ENCODE measurements at places on chromosomes 6 and 20.
A peak's percentile ranks its signal among the peaks of the same experiment; 100 is the strongest.

DNA sequence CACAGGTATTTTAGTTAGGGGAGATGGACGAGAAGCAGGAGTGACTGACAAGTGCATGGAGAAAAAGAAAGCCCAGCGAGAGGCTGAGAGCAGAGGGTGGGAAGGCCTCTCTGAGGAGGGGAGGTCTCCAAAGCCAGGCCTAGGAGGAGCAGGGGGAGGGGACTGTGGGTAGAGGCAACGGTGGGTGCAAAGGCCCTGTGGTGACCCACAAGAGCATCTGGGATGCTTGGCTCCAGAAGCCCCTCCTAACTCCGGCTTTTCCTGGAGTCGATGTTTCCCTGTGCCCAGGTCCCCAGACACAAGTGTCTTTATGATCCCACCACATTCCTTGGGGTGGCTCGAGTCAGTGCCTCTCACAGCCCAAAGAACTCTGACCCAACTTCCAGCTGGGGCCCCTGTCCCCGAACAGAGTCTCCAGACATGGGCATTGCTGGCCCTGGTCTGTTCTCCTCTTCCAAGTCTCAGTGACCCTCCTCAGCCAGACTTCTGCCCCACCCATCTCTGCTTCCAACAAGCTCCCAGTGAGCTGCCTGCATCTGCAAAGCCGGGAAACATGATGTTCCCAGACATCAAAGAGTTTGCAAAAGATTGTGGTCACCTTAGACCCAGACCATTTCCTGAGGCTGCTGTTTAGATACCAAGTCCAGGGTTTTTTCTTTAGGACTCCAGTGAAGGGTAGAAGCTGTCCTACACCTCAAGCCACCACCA, 11.1 kb upstream of the BMP7 start:
- no peak for DNase-seq

DNA sequence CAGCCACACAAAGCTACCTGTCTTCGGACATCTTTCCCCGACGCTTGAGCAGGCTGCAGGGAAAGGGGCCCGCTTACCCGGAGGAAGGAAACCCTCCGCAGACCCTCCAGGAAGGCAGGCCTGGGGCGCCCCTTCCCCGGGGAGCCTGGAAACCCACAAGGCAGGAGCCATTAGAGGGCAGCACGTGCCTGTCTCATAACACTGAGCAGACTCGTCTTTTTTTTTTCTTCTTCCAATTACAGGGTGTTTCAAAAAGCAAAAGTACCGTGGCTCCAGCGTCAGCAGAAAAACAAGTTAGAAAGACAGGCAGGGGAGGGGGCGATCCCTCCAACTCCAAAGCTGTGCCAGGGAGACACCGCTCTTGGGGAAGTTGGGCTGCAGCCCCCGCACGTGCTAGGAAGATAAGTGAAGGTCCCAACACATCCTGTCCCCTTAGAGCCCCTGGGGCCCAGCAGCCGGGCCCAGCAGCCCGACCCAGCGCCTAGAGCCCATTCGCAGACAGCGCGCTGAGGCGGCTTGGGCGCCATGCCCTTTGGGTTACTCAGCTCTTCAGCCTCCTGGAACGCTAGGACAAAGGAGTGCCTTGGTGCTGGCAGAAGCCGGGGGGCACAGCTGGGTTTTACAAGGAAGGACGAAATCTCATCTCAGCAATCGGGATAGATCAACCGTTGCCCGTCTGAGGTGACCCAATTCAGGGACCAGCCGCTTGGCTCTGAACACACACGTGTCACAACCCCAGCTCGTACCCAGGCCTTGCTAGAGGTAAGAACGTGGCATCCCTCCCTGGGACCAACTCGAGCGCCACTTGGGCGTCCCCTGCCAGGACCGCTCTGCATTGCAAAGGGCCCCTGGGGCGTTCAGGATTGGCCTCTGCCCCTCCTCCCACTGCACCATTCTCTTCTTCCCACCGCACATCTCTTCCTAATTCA, 136.3 kb downstream of the LY86 start:
- DNase-seq = peak; percentile 61

GRCh38 chr6:33630014-33630413, 8.9 kb downstream of the ITPR3 start:
- no peak for DNase-seq

GRCh38 chr20:21820045-21820444, 114.6 kb downstream of the PAX1 start:
- DNase-seq = no peak

- no peak for DNase-seq
Measured at GRCh38 chr6:91273729-91274128, 686.9 kb upstream of the MAP3K7 start.
